ENCODE measurements at places on chromosomes 6 and 20. TPM values are rescaled to one million over a fixed set of nuclear protein-coding genes. Genes with fewer than 3 reads are reported as not detected.

The BICRAL gene
- total RNA-seq = 27.7 TPM

The APMAP gene
- 47.3 TPM for total RNA-seq

- no peak for DNase-seq
Measured at GRCh38 chr6:115972679-115973078, 88.0 kb downstream of the FRK start.

GRCh38 chr20:16864963-16865362, 116.8 kb downstream of the OTOR start:
- no peak for DNase-seq

GRCh38 chr6:126118058-126118755, 131.9 kb downstream of the TRMT11 start:
- no peak for DNase-seq

GRCh38 chr20:57020364-57020763, 246.1 kb downstream of the BMP7 start:
- DNase-seq = no peak

DNA sequence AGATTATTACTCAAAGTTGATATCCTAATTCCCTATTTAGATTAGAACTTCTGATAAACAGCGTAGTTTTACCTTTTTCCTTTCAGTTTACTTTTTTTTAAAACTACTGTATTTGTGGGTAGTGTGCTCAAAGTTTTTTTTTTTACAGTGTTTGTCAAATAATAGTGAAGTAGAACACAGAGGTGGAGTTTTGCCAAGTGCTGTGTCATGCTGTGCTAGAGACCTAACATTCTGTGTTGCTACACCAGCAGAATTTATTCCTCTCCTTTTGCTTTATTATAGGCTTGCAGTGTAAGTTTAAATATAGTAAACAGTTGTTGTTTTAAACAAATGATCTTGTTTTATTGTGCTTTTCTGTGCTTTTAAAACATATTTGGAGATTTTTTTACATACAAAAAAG, 125.4 kb downstream of the HIVEP1 start:
- DNase-seq = peak; percentile 69
